Stimulated activated CD8-positive, alpha-beta memory T cell treated with anti-CD3 and anti-CD28 coated beads, Interleukin-2, amount 100 ng/mL, for 48 hours (primary cell): ENCODE measurements at places on chromosomes 11 and 22.
A peak's percentile ranks its signal among the peaks of the same experiment; 100 is the strongest.

DNA sequence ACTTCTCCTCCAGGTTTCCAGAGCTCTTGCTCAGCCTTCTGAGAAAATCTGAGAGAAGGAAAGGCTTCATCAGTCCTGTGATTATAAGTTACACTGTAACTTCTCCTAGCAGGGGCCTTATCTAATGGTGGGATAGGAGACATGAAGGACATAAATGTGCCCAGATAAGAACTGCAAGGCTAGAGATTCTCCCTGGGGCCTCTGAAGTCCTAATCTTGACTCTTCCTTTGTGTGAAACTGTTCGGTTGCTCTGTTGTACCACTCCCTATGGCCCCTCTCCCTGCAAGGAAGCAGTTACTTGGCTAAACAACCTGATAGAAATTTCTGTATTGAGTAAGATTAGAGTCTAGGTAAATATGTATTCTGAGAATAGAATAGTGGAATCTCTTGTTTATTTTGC lies 780.9 kb downstream of the ETS1 start:
- no peak for DNase-seq

GRCh38 chr22:40340044-40340443 lies 6.3 kb upstream of the ADSL start:
- no peak for DNase-seq

- no peak for DNase-seq
These were observed 24.0 kb downstream of the KMT5B start for GRCh38 chr11:68189082-68189481.

DNA sequence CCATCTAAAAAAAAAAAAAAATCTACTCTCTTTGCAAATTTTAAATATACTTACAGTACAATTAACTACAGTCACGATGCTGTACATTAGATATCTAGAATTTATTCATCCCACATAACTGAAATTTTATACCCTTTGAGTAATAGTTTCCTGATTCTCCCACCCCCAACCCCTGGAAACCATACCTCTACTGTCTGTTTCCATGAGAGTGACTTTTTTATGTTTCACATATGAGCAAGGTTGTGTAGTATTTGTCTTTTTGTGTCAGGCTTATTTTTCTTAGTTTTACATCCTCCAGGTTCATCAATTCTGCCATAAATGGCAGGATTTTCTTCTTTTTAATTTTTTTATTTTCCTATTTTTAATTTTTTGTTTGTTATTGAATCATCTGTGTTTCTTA lies 3.2 kb downstream of the HBB start:
- no peak for DNase-seq

- DNase-seq, result no peak
These were observed 221.4 kb downstream of the C11orf91 start for GRCh38 chr11:33479231-33479630.

DNA sequence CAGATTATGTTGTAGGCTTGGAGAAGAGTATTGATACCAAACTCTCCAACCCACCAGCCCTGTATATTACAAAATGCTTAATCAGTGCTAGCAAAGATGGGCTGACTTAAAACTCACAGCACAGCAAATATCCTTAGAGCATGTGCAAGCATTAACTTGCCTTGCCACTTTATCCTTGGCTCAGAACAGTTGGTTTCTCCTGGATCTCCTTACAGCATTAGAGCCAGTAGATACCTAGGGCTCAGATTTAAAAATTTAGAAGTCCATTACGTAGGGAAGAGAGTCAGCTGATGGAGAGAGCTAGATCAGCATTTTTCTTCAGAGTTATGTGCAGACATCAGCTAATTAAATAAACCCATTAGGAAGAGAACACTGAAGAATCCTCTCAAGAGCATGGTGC lies 198.5 kb upstream of the ZBED5 start:
- DNase-seq, result no peak

- DNase-seq, result no peak
These were observed 7.8 kb upstream of the BRSK2 start for GRCh38 chr11:1381793-1382425.

GRCh38 chr11:88357323-88358039 lies 19.9 kb upstream of the CTSC start:
- DNase-seq, result no peak

DNA sequence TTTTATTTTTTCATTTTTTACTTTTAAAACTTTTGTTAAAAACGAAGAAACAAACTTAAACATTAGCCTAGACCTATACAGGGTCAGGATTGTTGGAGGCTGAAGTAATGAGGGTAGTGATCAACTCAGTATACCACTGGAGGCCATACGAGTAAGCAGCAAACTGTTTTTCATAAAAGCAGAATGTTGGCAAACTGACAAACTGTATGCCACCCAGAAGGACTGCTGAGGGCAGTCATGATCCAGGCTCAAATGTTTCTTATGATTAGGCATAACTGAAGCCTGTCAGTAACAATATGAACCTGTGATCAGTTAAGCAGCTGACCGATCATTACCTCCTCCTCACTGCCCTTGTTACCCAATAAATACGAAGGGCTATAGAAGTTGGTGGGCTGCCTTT lies 10.2 kb upstream of the SC5D start:
- no peak for DNase-seq

DNA sequence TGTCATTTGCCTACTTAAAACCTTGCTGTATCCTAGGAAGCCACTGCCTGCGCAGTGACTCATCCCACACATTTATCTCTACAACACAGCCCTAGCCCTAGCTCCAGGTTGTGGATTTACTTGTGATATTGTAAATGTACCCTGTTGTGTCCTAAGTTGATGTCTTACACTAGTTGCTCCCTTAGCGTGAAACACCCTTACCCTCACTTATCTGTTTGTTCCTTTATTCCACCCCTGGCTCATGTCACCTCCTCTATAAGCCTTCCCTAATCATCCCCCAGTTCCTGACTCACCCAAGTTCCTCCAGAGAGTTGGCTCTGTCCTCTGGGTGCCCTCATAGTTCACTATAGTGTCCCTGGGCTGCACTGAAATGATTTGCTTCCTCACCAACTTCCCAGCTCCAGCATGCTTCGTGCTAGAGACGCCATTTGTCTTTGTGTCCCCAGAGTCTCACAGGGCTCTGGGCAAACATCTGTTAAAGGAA lies 431.8 kb upstream of the FAT3 start:
- no peak for DNase-seq

- peak; percentile 38 for DNase-seq
These were observed 43.9 kb downstream of the BIRC2 start for GRCh38 chr11:102390667-102391465.

DNA sequence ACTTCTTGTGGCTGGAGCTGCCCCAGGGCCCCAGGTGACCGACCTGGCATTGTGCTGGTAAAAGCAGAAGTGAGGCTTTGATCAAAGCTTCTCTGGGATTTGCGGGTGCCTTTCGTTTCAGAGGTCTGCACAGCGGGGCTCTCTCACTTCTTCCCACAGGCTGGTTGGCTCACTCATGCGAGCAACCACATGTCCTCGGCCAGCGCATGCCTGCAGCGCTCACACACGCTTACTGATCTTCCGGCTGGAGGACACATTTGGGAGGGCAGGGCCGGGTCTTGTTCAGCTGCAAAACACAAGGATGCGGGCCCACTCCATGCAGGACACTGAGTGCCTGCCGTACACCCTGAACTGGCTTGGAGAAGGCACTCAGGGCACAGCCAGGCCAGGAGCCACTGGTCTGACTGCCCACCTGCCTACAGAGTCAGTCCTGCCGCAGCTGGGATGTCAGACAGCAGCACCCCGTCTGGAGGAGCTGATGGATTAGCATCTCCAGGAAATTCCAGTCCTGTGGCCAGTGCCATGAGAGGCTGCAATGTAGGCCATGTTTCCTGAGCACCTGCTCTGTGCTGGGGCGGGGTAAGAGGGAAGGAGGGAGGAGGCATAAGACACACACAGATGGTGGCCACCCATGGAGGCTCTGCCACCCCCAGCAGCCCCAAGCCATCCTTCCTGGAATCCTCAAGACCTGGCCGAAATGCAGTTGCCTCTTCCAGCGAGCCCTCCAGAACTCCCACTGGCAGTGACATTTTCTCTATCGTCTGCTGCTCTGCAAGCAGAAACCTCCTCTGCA lies 1383.2 kb downstream of the BRD1 start:
- DNase-seq, result no peak

DNA sequence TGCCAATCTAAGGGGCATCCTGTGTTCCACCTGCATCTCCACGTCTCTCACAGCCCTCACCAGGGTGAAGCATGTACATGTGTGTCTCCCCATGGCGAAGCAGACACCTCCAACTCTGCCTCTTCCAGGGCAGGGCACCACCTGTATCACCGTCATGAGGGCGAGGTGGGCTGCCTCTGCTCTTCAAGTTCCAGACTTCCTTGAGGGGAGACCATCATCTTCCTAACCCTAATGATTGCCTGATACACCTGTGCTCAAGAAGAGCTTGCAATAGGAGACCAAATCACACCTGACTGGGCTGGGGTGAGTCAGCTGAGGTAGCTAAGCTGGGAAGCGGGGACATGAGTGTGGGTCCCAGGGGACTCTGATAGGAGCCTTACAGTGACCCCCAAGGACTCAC lies 43.7 kb downstream of the GAB4 start:
- DNase-seq, result no peak

DNA sequence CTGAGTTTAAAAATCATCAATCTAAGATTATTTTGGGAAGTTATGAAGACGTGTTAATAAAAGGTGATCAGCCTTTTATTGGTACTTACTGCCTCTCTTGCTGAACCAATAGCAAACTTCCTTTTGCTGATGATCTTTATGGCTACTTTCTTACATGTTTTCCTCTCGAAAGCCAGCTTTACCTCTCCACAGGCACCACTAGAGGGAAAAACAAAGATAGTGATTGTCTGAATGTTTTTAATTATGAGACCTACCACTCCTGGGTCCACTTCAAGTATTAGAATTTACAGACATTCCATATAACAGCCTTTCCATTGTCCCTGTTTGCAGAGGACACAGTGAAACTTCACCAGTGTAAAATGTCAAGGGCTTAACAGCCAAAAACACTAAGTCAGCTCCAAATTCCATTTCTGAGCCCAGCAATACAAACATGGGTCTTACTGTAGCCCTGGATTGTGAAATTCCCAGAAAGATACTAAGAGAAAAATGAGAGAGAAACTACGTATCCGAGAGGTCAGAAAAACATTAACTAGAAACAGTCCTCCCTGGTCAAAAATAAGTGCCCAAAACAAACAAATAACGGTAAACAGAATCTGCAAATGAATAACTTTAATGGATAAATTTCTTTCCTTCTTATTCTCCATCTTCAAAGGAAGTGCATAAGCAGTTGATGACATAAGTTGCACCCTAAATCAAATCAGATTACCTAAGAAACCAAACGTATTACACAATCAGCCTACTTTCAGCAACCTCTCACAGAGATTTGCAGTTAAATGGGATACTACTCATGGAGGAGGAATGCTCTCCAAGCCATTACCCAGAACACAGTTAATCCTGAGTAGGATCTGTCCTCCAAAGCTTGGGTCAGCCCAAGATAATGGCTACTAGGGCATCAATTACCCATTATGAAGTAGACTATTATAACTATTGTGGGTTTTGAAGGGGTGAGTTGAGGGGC lies 29.5 kb downstream of the CHEK2 start:
- DNase-seq, result no peak

DNA sequence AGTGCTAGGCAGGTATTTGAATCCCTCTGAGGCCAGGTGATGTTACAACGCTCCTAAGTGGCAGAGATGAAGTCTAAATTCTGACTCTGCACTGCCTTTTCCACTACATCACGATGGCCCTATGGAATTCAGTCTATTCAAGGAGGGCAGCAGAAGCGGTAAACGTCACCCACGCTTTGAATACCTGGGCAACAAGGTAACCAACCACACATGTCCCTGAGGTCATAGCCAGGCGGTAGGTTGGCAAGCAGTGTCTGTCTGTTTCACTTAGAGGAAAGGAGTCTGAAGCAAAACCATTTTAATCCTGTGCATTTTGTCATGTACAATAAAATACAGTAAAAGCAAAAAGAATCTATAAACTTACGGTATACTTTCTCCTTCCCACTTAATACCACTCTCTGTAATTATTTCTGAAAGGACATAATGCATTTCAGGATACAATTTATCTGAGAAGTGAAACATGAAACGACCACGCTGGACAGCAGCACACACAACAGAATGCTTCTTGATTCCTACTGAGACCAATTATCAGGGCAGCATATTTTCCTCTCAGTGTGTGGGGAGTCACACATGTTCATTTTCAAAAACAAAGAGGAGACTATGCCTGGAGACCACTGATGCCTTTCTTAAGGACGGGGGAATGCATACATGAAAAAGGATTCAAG lies 51.3 kb downstream of the PRDM10 start:
- no peak for DNase-seq

GRCh38 chr11:58727415-58727797 lies 4.3 kb downstream of the GLYAT start:
- no peak for DNase-seq

- no peak for DNase-seq
These were observed 7.2 kb downstream of the SUN2 start for GRCh38 chr22:38748487-38749136.

DNA sequence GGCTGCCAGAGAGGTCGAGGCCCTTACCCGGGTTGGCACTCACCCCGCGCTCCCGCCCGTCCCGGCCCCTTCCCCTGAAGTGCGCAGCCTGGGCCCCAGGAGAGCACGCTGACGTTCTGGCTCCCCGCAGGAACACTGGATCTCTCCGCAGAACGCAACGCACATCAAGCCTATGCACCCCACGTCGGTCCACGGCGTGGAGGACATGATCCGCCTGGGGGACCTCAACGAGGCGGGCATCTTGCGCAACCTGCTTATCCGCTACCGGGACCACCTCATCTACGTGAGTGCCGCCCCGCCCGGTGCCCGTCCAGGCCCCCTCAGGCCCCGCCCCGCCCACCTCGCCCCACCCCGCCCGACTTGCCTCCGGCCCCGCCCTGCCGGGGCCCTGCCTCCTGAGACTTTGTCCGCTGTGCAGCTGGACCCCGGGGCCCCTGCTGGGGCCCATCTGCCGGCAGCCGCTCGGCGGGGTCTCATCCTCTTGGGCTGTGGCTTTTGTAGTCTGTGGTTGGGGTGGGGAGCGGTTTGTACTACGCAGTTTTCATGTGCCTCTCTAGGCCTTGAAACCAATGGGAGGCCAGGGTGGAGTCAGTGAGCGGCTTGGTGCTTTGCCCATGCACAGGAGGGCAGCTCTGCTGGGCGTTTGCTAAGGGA lies 19.7 kb downstream of the MYO7A start:
- no peak for DNase-seq

DNA sequence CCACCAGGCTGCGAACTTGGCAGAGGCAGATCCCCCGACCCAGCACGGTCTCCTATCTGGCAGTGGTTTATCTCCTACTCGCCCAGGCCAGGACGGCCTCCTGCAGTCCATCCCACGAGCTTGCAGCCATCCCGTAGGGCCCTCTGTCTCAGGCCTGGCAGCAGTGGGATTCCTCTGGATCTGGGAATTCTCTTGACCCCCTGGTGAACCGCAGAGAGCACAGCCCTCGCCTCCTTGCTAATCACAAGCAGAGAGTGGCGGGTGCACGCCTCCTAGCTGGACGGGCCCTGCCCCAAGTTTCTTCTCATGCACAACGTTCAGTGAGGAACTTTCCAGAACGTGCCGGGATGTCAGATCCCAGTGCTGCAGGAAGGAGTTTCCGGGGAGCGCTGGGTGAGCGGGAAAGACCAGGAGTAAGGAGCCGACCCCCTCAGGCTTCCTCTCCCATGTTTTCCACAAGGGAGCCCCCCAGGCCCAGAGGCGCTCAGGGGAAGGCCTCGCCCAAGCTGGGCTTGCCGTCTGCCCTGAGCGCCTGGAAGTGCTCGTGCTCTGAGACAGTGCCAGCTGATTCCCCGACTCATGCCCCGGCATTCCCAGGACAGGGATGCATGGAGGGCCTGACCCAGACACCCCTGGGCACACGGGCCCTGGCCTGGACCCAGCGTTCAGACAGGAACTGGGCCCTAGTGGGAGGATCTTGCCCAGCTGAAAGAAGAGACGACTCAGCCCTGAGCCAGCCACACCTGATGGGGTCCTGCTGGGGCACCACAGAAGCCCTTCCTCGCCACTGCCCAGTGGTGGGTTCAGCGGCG lies 24.6 kb downstream of the IGF2 start:
- DNase-seq, result no peak
